COR-L47 (cell line): ENCODE measurements at places on chromosomes 7 and 10.

DNA sequence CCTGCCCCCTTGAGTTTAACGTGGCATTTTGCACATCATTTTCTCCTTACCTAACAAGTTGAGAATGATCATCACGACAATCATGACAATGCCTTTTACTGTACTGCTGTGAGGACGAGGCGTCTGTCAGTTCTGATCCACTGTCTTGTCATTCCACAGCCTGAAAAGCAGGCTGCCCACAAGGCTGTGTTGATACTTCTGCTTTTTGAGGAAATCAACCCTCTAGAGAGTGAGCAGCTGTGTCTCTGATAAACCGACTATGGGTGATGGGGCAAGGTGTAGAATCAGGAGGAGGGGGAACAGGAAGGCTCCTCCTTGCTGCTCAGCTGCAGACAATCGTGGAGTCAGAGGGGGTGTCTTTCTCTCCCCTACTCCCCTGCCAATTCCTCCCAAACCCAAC is 30.6 kb upstream of the C10orf120 start:
- DNase-seq, result no peak

DNA sequence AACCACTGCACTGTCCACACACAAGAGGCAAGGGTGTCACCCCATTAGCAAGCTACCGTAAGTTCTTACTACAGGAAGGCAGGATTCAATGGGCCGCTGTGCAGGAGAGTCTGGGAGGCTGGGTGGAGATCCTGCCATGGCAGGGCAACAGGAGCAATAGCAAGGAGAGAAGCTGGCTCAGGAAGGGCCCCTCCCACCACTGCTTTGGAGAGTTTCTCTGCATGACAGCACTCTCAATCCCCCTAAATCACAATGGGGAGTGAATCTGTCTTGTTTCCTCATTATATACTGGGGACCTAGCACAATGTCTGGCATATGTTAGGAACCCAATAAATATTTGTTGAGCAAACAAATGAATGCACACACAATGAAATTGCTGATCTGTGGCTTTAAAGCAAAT is 83.2 kb upstream of the SFMBT2 start:
- DNase-seq, result no peak

GRCh38 chr7:12317675-12318074 is 86.0 kb downstream of the VWDE start:
- no peak for DNase-seq

DNA sequence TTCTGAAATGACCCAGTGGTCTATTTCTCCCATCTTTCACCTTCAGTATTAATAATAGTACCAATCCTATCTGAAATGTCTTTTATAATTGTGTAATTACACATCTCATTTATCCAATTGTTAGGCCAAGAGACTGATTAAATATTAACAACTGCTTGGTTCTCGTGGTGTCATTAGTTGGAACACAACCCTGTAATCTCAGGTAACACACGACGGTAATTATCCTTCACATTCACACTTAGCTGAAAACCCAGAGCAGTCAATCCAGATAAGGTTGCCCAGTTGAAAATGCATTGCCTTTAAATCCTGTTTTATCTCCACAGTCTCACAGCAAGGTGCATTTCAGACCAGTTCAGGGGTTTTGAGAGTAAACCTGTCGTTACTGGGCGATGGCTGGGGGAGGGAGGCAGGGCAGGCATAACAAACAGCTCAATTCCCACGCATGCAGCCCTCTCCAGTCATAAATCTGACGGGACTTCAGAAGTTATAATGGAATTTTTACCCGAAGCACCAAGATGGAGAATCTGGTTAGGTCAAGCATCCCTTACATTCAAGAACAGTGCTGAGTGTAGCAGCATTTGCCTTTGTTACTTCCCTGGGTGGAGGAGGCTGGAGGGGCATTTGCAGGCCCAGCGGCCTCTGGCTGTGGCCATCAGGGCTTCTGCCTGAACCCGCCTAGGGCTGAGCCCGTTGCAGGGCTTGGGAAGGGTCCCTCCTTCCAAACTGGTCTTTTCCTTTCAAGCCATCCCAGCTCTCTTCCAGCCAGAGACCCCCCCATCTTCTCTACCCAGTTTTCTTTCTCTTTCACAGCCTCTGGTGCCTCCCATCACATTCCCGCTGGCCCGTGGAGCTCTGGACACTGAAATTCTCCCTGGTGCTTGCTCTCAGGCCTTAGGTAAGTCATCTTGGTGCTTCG is 201.0 kb upstream of the LYZL2 start:
- DNase-seq, result peak; percentile 54
